ENCODE measurements at places on chromosomes 3 and 15.

GRCh38 chr15:93035953-93036810 is 52.8 kb downstream of the RGMA start:
- no peak for DNase-seq

GRCh38 chr3:42670051-42670576 is 15.2 kb upstream of the KLHL40 start:
- DNase-seq: no peak

GRCh38 chr3:8523041-8523440 is 21.4 kb downstream of the LMCD1 start:
- no peak for DNase-seq

GRCh38 chr3:196650740-196651311 is 11.3 kb downstream of the NRROS start:
- no peak for DNase-seq

GRCh38 chr3:27508424-27508823 is 24.2 kb upstream of the SLC4A7 start:
- DNase-seq: no peak

DNA sequence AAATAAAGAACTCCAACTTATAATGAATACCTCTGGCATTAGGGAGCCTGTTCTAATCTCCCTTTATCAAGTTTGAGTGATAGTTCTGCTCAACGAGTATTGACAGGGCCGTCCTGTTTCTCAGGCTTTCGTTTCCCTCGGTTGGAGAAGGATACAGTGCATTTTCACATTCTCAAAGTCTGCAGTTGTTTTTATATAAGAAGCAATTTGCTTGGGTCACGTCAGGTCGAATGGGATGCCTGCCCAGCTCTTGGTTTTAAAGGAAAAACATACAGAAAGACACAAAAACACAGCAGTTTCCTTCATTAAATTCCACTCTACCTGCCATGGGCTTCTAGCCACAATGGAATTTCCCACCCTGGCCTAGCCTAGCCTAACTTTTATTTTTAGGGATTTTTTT is 366.3 kb downstream of the TIGIT start:
- no peak for DNase-seq

DNA sequence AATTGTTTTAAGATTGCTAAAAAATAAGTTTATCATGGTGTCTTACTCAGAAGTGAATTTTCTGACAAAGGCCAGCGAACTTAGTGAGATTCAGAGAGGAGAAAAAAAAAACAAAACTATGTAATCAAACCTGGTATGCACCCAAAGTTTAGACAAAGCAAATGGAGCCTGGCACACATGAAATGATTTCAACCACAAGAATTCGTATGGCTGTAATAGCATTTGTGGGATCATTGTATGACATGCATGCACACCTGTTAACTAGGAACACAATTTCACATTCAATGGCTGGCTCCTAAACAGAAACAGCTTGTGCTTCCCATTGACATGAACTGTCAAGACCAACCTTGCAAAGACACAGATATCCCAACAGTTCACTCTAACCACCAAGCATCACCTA is 94.6 kb downstream of the ZIC4 start:
- no peak for DNase-seq
